Sigmoid colon (tissue), 7 donors: ENCODE measurements at places on chromosomes 6 and 20.
A peak's percentile ranks its signal among the peaks of the same experiment; 100 is the strongest.

GRCh38 chr6:33207552-33208090, 679 bp upstream of the RING1 start:
- peak; percentile 82 for DNase-seq

DNA sequence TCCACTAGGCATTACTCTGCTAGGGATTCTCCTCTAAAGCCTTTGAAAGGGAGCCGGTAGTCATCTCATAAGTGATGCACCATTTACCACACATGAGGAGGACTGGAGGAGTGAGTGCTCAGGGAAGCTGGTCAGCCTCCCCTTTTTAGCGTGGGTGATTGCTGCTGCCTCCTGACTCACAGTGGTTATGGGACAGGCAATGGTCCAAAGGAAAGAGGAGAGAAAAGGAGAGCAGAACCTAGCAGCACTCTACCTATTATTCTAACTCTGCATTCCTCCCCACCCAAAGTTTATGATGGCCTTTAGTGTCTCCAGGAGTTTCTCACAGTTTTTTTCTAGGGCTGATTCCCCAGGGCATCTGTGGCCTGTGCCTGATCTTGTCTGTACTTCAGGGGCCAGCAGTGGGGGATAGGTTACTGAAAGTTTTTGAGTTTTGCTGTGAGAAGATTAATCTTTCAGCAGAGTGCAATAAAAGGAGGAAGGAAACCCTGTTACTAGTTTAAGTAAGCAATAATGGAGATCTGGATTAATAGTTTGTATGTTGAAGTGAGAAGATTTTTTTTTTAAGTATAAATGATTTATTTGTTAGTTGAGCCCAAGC, 36.4 kb upstream of the GCLC start:
- DNase-seq: no peak

DNA sequence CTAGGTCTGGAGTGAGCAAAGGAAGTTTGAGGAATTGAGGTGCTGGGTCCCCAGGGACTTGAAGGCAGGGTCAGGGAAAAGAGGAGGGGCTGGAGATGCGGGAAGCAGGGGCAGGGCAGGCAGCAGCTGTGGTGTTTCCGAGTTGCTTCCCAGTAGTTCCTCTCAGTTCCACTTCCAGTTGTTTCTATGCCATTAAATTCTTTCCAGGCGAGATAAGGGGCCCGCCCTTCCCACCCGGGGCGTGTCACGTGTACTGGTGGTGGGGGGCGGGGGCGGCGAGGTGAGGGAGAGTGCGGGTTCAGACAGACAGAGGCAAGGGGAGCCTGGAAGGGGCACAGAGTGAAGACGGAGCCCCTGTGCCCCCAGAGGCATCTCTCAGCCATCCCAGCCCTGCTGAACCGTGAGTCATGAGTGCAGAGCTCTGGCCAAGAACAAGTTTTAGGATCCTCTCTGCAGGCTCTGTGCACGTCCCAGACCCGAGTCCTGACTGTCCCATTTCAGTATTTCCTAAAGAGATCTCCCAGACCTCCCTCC, 977 bp downstream of the TNXB start:
- DNase-seq: peak; percentile 87

DNA sequence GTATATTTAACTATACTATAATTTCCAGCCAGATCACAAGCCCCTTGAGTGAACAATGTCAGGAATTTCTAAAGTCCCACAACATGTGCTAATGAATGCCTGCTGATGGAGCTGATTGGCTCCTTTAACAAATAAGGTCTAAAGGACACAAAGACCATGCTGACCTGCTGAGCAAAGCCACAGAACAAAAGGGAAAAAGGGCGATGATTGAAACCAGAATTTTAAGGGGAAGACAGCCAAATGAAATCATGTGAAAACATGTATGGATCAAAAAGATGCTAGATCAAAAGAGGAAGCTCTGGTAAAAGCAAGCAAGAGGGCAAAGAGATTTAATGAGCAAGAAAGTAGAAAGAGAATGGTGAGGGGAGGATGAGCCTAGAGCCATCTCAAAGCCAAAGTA, 105.6 kb downstream of the DCDC2 start:
- DNase-seq: no peak

DNA sequence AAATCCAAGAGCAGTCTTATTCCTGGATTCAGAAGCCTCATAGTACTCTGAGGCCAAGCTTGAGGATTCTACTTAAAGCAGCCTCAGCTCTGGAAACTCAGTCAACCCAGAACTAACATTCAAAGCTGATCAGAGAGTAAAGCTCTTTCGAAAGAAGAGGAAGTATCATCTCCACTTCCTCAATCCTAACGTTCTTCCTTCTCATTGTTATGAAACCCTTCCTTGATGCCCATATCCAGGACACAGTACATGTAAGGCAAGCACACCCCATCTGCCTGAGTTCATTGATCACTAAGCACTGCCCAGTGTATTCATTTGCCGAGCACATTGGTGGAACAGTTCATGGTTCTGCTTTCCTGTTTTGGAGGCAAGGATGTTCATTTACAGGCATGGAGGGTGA, at the start of gene IPCEF1:
TSS of gene IPCEF1 (minus strand) at position 114 of the 400 bp plus-strand sequence. CDS start 90,856 bp downstream, outside the sequence.
- DNase-seq: no peak

DNA sequence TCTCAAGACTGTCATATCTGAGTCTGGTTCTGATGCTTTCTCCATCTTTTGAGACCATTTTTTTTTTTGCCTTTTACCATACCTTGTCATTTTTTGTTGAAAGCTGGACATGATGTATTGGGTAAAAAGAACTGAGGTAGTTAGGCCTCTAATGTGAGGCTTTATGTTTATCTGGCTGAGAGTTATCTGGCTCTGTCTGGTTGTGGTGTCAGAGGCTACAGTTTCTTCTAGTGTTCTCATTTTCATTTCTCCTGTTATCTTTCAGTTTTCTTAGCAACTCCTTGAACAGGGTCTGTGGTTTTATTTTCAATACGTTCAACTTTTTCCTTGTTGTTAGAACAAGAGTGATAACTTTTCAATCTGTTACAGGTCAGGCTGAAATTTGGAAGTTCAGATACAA, 49.2 kb upstream of the ATXN1 start:
- DNase-seq: no peak

DNA sequence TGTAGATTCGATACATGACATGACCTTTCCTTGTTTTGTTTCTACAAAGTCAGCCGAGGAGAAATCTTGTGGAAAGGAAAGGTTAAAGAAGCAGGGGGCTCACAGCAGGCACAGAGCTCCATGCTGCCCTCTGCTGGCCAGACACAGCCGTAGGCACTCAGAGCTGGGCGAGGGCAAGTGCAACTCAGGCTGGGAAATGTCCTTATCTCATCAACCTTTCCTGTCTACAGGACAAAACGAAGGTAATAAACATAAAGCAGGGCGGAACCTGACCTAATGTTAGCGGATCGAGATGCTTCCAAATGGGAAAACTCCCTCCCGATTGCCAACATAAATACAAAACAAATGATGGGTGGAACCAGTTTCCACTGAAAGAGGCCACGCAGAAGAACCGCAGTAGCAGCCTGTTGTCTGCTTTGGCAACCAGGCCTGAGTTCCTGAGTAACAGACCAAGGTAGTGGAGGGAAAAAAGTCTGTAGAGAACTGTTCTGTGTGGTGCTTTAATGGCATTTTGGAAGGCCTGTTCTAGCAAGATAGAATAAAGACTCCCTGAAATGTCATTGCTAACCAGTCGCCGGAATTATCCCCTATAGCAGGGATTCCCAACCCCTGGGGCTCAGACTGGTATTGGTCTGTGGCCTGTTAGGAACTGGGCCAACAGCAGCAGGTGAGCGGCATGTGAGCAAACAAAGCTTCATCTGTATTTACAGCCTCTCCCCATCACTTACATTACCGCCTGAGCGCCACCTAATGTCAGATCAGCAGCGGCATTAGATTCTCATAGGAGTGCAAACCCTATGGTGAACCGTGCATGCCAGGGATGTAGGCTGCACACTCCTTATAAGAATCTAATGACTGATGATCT, 85.2 kb downstream of the MBOAT1 start:
- DNase-seq: peak; percentile 80

- no peak for DNase-seq
Observed at GRCh38 chr6:124297507-124297906, 493.8 kb downstream of the NKAIN2 start.

GRCh38 chr6:145349950-145350510, 385.3 kb downstream of the EPM2A start:
- no peak for DNase-seq

- DNase-seq: no peak
Observed at GRCh38 chr6:152625213-152625612, 11.9 kb downstream of the SYNE1 start.

- DNase-seq: no peak
Observed at GRCh38 chr6:28424163-28424562, 19.1 kb downstream of the ZSCAN23 start.

DNA sequence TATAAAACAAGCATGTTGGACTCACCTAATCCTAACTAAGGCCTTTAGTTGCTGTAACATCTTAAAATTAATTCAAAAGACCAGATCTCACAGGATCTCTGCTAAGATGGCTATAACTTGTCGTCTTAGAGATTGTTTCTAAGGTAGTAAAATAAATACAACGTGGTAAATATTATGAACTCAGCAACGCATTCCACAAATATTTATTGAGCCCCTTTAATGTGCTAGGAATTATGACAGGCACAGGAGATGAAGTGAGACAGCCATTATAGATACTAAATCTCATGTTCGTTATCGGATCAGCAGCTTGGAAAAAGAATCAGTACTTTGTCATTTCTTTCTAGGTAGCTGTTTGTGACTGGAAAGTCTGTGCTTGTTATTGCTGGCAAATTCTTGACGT, 20.9 kb upstream of the MCM3 start:
- no peak for DNase-seq

GRCh38 chr20:17708675-17709360, 9.1 kb downstream of the BANF2 start:
- DNase-seq: no peak

DNA sequence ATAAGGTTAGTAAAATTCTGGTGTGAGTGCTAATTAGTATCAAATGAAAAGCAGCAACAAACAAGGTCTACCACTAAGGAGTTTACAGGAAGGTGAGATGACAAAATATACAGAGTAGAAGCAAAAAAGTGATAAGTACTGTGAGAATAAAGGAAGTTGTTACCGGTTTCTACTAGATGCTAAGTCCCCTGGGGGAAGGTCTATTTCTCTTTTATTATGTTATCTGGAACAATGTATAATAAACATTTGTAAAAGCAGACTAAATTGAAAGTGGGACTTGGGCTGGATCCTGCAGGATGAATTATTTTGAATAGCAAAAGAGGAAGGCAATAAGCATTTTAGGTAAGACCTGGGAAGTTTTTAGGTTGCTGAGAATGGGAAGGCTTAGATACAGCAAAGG, 158.7 kb upstream of the SLC22A16 start:
- no peak for DNase-seq
